ENCODE measurements at places on chromosomes 16 and 17.

GRCh38 chr17:64218066-64218465, 45.0 kb downstream of the TEX2 start:
- peak; percentile 69 for DNase-seq

- no peak for DNase-seq
Measured at GRCh38 chr17:49552070-49552751, 23.5 kb upstream of the NXPH3 start.

DNA sequence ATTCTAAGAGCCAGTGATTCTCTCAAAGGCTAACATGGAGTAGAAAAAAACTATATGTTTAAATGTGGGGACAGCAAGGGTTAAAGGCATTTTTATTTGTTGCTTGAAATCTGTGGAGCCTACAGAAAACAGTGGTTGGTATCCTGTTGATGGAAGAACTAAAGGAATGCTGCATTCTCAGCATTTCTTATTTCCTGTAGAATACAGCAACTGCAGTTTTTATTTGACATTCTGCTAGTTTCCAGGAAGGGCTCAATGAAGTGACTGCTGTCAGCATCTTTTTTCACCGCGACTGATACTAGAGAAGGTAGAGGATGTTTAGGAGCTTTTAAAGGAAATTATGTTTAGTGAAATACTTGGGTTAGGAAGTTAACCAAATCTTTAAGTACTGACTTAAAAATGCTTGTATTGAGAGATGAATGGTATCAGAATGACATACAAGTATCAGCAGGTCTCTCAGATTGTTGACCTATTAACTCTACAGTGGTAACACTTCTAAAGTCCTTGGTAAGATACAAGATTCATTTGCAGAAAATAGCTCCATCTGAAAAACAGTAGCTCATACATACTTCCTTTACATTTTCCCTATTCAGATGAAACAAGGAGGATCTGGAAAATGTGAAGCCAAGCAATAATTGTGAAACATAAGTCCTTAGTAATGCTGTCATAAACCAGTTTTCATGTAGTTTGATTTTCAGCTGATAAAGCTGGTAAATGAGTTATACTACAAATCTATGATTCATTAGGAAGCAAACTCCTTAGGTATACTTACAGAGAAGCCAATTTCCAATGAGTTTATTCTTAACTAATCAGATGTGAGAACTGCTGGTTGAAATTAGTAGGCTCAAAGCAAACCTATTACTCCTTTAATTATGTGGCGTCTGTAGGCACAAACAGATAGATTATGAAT, 15.2 kb downstream of the CLTC start:
- no peak for DNase-seq

DNA sequence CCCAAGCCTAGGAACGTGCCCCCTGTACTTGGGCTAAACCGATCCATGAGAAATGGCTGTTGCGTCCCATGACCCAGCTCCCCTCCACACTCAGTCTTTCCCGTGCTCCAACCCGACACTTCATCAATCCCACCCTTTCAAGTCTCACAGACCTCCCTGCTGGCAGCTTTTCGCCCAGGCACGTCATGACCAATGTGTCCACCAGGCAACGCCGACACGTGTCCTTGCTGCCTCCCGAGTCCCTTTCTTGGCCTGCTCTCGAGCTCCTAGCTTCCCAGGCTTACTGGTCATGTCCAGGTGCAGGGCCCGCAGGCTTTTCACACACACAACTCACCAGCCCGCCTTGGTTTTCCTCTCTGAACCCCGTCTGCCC, 12.2 kb downstream of the MNT start:
- no peak for DNase-seq

DNA sequence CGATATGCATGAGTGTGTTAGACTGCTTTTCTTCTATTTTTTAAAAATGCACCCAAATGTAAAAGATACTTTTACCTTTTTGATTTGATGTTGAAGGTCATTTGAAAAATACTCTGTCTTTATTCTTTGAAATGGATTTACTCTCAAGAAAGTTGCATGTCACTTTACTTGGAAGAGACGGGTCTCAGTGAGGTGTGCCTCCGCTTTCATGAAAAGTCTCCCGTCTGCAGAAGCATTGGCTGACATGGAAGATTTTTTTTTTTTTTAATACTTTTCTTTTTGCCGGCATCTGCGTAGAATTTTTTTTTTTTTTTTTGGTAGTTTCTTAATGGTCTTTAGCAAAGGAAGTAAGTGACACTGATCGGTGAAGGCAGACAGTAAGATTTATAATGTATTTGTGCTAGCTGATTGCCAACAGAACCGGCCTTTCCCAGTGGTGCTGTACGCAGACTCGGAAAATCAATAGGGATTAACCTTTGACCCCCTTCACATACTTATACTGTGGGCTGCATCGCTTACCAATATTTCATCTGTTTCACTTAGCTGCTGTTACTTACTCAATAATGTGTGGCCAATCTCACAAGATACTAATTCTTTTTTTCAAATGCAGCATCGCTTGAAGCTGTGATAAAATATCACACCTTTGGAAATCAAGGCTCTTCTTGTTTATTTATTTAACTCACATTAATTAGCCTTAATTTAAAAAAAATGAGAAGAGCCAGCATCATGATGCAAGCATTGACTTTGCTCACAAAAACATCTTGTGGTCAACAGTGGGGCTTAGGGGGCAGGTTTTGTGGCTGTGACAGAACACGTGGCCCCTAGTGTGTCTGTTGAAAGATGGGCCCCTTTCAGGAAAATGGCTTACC, 383.9 kb downstream of the WWOX start:
- DNase-seq = no peak

DNA sequence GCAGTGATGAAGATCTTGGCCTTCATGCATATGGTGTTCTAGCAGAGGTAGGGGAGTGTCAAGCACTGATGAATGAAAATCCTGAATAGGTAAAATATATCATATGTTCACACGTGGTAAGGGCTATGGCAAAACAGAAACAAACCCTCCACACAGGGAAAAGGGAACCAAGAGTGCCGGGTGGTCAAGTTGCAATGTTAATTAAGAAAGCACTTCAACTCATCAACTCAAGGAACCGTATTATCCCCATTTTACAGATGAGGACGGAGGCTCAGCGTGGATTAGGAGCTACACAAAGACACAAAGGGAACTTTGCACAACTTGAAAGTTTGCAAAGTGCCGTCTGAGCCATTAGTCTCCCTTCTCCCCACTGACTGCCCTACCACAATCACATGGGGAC, 28.1 kb upstream of the MEOX1 start:
- DNase-seq = no peak

DNA sequence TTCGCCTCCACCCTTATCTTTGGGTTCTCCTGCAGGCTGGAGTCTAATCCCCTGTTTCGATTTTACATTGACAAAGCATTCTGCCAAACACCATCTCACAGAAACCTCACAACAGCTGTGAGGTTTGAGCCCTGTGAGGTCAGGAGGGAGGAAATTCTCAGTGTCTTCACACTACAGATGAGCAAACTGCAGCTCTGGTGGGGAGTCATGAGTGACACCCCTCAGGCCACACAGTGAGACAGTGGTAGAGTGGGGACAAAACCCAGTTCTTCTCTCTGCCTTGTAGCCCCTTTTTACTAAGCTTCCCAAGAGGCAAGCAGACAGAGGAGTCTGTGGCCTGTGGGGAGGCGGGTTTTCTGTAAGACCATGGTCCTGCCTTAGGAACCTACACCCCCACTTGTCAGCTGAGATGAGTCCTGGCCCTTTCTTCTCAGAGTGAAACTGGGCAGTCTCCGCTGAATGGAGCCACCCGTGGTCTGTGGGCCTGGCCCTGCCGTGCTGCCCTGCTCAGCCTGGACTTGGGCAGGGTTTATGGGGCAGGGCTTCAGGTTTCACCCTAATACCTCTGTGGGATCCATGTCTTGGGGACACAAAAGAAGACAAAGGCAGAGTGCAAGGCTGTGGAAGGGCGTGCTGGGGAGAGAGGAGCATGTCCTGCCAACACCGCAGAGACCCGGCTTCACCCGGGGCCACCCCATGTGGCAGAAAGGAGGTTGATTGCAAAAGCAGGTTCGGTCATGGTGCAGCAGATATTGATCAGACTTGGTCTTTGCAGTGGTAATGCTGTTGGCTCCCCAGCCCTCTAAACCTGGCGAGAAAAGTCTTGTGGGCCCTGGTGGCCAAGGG, 59.0 kb downstream of the ABR start:
- DNase-seq = no peak

DNA sequence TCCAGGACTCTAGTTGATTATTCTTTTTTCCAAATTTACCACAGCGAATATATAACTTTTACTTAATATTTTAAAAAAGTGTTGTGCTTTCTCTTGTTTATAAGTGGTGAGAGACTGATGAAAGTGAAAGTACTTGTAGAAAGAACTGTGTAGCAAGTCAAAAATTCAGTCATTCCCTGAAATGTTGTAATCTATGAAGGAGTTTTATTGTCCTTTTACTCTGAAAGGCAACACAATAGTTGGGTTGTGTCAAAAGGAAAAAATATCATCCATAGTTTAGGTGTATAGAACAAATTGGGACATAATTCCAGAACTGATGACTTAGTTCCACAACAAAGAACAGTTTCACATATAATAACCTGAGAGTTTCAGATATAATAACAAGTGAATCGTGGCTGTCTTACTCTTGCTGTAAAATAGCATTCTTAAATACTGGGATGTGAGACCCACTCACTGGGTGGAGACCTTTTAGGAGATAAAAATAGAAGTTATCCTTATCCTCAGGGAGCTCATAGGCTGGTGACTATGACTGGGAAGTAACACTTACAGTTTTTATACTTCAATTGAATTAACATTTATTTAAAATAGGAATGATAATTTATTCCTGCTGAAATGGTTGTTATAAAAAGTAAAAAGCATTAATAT, 20.6 kb downstream of the CYB5B start:
- DNase-seq = peak; percentile 24

DNA sequence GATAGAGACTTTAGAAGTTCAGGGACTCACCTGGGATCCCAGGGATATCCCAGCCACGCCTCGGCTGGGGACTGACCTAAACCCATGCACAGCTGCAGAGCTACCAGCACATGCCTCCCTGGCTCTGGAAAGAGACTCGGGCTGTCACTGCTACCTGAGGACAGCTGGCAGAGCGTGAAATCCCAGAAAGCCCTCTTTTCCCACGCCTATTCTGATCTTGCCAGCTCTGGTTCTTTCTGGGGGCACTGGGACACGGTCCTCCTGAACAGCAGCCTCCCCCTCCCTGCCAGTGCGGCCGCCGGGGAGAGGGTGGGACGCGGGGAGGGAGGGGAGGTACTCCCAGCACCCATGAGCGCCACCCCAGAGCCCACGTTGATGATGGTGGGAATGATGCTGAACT, 10.8 kb downstream of the P2RX5 start:
- DNase-seq = no peak

GRCh38 chr16:27400751-27401620, 988 bp upstream of the IL21R start:
- DNase-seq = peak; percentile 43

- DNase-seq = no peak
Measured at GRCh38 chr17:30600830-30601494, 123.8 kb downstream of the GOSR1 start.

- peak; percentile 70 for DNase-seq
Measured at GRCh38 chr16:55842369-55843104, 9.6 kb upstream of the CES1 start.

DNA sequence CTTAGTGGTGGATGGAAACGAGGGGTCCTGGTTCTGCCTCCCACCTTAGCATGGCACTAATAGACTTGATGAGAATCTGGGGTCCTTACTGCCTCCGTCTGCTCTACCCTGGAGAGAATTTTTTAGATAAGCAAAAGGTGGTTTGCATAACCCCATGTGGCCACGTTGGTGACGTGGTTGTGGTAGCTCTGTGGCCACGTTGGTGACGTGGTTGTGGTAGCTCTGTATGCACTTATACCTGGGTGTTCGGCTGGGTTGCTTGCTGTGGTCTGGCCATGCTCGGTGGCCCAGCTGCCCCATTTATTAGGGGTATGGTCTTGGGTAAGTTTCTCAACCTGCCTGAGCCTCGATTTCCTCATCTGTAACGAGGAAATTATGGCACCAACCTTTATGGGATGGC, 13.0 kb downstream of the SPIRE2 start:
- DNase-seq = no peak
